ENCODE measurements at places on chromosomes 11 and 22.
A peak's percentile ranks its signal among the peaks of the same experiment; 100 is the strongest.

GRCh38 chr11:34214961-34215805 is 109.8 kb downstream of the NAT10 start:
- peak; percentile 59 for DNase-seq

GRCh38 chr22:32992821-32993220 is 65.4 kb downstream of the SYN3 start:
- no peak for DNase-seq

- no peak for DNase-seq
Measured at GRCh38 chr22:39150848-39151215, 1.6 kb downstream of the CBX7 start.

- DNase-seq = no peak
Measured at GRCh38 chr11:62708793-62709192, 1.3 kb downstream of the GNG3 start.

DNA sequence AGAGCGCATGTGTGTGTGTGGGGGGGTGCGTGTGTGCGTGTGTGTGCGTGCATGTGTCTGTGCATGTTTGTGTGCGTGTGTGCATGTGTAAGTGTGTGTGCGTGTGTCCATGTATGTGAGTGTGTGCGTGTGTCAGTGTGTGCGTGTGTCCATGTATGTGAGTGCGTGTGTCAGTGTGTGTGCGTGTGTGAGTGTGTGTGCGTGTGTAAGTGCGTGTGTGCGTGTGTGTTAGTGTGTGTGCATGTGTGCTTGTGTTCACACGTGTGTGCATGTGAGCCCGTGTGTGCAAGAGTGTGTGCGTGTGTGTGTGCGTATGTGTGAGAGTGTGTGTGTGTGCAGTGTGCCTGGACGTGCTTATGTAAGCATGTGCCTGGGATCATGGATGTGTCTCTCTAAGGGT is 14.7 kb upstream of the APOL6 start:
- DNase-seq = no peak

GRCh38 chr22:47052236-47053012 is 290.0 kb downstream of the TBC1D22A start:
- DNase-seq = no peak

GRCh38 chr11:14320020-14320419 is 39.0 kb downstream of the RRAS2 start:
- DNase-seq = peak; percentile 72

- no peak for DNase-seq
Measured at GRCh38 chr11:121372671-121373429, 79.3 kb upstream of the SORL1 start.

- DNase-seq = no peak
Measured at GRCh38 chr11:44793350-44794090, 66.8 kb downstream of the TSPAN18 start.

DNA sequence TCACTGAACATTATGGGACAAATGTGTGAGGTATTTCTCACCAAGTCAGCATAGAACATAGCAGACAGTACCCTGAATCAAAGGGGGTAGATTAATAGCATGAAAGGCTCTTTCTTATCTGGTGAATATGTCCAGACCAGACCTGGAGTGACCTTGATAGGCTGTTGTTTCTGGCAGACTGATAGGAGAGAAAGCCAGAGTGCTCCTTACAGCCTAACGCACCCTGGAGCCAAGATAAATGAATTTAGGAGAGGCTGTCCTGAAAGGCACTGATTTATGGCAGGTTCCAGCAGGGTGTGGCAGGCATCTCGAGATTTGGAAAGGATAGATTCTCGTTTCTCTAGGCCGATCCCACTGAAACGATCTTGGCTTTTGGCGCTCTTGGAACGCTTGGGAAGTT is 204.6 kb downstream of the DBX1 start:
- DNase-seq = no peak

GRCh38 chr22:19929586-19930550 is 11.7 kb upstream of the COMT start:
- DNase-seq = no peak

- DNase-seq = no peak
Measured at GRCh38 chr11:73293356-73293936, 14.6 kb upstream of the ARHGEF17 start.

- DNase-seq = no peak
Measured at GRCh38 chr11:7423946-7424345, 61.4 kb upstream of the OLFML1 start.

GRCh38 chr11:115656669-115657068 is 152.5 kb upstream of the CADM1 start:
- DNase-seq = no peak

- DNase-seq = no peak
Measured at GRCh38 chr11:115208808-115209259, 295.4 kb downstream of the CADM1 start.

- peak; percentile 69 for DNase-seq
Measured at GRCh38 chr22:43273902-43274484, 69.2 kb downstream of the SCUBE1 start.

DNA sequence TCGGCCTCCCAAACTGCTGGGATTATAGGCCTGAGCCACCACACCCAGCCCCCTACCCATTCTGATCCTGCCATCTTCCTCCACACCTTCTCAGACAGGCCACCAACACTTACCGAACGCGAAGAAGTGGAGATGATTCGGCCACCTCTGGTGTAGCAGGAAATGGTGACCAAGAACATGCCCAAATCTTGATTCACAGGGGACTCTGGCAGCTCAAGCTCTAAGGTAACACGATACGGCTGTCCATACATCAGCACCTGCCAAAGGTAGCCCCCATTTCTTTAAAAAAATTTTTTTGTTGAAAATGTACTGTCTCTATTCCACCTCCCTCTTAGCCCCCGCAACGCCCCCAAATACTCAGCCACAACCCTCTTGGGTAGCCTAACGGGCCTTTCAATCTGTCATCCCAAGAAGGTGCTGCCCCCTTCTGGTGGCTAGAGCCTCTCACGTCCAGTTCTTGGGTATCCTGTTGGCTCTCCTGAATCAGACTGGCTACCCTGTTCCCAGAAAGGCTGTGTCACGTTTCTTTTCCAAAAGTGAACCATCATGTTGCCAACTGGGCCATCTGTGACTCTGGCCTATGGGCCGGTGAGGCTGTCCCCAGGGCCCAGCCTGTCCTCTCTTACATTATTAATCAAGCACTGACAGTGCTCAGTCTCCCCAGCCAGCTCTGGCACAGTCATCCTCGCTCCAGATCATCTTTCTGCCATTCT is 5.3 kb upstream of the LRRN4CL start:
- DNase-seq = peak; percentile 77

- DNase-seq = no peak
Measured at GRCh38 chr22:44557064-44557748, 59.2 kb upstream of the RTL6 start.

DNA sequence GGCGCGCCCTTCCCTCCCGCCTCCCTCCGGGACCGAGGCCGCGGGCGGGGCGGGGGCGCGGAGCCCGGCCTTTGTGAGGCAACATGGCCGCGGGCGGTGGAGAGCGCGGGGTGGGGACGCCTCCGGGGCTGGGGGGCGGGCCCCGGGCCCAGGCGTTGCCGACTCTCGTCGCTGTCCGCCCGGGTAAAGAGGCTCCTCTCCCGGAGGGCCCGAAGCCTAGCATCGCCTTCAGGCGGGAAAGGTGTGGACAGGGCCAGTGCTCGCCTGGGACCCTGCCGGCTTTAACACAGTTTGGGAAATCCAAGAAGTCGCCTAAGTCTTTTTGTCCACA is 369 bp downstream of the DGCR8 start:
- peak; percentile 66 for DNase-seq

- no peak for DNase-seq
Measured at GRCh38 chr11:31823644-31824331, 12.7 kb upstream of the PAX6 start.

DNA sequence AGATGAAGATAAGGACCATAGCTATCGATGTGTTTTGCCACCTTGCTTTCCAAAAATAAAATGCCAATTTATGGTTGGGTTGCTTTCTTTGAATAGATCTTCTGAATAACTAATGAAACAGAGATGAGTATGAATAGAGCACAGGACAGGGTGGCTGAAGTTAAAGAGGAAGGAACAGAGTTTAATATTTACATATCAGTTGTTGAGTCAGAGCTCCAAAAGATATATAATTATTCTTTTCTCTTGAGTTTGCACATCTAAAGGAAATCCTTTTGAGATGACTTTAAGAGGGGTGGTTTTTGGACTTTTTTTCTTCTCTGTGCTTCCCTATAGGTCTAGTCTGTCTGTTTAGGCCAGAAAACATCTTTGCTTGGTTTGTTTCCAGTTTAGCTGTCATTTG is 115.2 kb downstream of the DDX10 start:
- no peak for DNase-seq

GRCh38 chr22:22099833-22100812 is 117.5 kb upstream of the TOP3B start:
- peak; percentile 35 for DNase-seq

- DNase-seq = no peak
Measured at GRCh38 chr11:102252339-102252891, 64.9 kb upstream of the BIRC3 start.

- no peak for DNase-seq
Measured at GRCh38 chr11:134334796-134335571, 3.2 kb downstream of the GLB1L2 start.
